ENCODE measurements at places on chromosomes 7 and 10.

- no peak for DNase-seq
These were observed 17.6 kb upstream of the FLNC start for GRCh38 chr7:128812514-128813168.

GRCh38 chr7:129047761-129048160 lies 7.2 kb downstream of the TNPO3 start:
- no peak for DNase-seq

GRCh38 chr10:92538231-92538958 lies 35.5 kb downstream of the IDE start:
- no peak for DNase-seq

DNA sequence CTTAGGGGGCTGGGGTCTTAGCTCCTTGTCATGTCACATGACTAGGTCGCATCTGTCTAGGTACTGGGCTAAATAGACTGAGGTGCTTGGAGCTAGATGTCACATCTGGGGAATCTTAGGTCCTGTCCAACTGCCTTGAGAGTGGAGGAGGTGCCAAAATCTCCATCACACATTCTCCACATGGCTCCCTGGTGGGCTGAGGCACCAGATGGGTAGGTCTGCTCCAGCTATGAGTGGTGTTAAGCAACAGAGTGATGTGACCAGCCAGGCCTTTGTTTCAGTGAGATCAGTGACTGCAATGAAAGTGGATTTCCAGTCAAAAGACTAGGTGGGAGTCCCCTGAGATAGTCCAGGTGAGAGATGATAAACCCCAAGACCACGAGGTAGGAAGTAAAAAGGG lies 251.8 kb downstream of the BMPER start:
- DNase-seq, result no peak

- DNase-seq, result no peak
These were observed 148.8 kb downstream of the PPP1R9A start for GRCh38 chr7:95056107-95056739.

DNA sequence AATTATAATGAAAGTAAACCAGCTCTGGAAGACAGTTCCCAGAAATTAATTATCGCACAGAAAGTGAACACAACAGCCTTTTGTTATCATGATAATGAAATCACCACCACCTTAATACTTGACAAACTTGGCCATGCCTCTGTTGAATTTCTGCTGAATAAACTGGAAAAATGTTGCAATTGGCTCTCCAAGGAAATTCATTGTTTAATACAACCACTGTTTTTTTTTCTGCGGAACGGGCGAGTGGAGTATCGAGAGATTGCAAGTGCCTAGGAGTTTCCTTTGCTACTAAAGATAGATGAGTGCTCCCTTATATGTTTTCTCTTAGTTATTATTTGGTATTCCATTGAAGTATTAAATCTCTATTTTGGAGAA lies 657.0 kb downstream of the SDK1 start:
- DNase-seq, result no peak

- DNase-seq, result no peak
These were observed 52.2 kb downstream of the KMT2C start for GRCh38 chr7:152383341-152384234.

DNA sequence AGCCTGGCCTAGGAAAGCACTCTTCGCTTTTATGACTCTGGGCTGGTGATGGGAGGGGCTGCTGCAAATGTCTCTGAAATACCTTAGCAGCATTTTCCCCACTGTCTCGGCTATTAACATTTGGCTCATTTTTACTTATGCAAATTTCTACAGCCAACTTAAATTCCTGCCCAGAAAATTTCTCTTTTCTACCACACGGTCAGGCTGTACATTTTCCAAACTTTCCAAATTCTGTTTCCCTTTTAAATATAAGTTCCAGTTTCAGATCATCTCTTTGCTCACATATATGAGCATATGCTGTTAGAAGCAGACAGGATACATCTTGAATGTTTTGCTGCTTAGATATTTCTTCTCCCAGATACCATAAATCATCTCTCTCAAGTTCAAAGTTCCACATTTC lies 332.3 kb downstream of the ADK start:
- DNase-seq, result no peak

All from activated naive CD4-positive, alpha-beta T cell (primary cell).